Activated T-cell treated with anti-CD3 and anti-CD28 coated beads, Interleukin-2, amount 50 U/mL, for 72 hours (primary cell): ENCODE measurements at places on chromosomes 2 and 18.

- DNase-seq: no peak
These were observed 45.2 kb downstream of the PTGR3 start for GRCh38 chr18:75163736-75164135.

- no peak for DNase-seq
These were observed 48.5 kb downstream of the LPIN2 start for GRCh38 chr18:2964361-2965010.

DNA sequence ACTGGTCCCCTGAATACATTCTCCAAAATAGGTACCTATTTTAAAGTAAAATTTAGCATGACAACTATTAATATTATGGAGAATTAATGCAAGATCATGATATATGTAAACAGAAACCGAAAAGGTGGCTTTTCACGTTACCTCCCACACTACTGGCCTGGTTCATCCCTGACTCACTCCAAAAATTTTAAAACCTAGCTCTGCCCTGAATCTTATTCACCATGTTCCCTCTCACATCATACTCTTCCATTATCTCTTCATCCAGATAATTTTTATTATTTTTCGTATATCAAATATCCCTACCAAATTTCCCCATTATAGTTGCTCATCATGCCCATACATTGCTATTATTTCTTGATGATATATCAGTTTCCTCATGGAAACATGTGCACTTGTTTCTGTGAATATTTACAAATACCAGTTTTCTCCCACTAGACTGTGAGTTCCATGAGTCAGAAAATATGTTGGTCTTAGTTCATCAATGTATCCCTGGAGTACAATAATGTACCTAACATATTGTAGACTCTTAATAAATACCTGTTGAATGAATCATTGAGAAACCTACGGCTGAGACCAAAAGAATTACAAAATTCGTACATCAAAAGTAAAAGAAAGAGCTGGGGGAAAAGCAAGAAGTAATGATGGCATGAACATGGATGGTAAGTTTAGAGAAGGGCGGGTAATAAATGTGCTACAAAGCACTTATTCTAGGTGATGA is 360.1 kb upstream of the CHAC2 start:
- DNase-seq: no peak

DNA sequence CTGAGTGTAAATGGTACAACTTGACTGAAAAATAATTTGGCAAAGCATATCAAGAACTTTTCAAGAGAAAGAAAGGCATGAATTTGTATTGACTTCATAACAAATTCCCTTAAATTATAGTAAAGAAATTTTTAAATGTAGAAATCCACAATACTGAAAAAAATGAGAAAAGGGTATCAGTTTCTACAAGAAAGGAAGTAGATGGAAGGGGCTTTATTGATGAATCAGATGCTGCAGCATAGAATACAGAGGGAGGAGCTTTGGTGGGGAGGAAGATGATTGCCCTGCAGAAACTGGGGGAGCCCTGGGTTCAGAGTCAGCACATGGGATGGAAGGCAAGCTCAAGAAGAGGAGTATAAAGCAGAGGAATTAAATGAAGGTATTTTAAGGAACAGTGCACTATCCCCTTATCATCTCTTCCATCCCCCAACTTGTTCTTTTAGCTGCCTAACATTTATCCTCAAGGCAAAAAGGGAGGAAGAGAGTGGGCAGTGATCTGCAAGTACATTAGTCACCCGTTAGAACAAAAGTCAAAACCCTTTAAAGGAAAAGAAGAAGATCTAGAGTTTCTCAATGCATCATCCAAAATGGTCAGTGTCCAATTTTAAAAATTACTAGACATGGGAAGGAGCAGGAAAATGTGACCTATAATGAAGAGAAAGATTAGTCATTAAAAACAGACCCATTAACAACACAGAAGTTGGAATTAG is 77.7 kb downstream of the KCTD18 start:
- DNase-seq: no peak

- no peak for DNase-seq
These were observed 18.9 kb downstream of the PTPN18 start for GRCh38 chr2:130374587-130375290.

- no peak for DNase-seq
These were observed 4.1 kb downstream of the TCF23 start for GRCh38 chr2:27152796-27153464.

- no peak for DNase-seq
These were observed 60.1 kb upstream of the DLX2 start for GRCh38 chr2:172162739-172163336.

- DNase-seq: no peak
These were observed 1.3 kb downstream of the CCDC68 start for GRCh38 chr18:54957996-54958395.

DNA sequence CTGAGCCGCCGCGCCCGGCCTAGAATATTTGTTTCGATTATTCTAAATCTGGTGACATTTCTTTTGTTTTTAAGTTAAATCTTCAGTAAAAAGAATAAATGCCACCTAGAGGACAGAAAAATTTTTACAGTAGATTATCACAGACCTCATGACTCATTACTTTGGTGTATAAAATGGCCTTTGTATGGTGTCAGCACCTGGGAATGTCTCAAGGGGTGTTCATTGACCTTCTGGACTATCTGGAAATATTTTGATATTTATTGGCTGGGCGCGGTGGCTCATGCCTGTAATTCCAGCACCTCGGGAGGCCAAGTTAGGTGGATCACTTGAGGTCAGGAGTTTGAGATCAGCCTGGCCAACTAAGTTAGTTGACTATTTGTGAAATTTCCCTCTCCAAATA is 30.3 kb upstream of the SLC30A6 start:
- DNase-seq: no peak

DNA sequence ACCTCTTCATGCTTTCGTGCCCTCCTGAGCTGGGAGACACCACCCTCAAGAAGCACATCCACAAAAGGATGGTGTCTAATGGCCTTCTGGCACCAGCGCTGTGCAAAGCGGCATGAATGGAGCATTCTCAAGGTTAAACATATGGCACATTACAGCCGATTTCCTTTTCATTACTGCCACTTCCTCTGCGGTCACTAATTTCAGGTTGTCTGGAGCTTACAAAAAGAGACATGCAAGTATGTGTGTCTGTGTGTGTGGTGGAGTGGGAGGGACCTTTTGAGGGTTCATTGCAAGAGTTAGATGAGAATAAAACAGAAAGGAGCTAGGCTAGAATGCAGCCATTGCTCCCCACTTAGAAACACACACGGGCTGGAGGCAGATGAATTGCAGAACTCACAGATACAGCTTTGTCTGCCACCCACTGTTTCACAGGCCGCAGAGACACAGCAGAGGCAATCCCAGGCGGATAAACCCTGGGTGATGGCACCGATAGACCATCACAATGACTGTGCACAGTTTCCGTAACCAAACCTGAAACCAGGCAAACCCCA is 76.0 kb downstream of the TGIF1 start:
- peak; percentile 54 for DNase-seq

DNA sequence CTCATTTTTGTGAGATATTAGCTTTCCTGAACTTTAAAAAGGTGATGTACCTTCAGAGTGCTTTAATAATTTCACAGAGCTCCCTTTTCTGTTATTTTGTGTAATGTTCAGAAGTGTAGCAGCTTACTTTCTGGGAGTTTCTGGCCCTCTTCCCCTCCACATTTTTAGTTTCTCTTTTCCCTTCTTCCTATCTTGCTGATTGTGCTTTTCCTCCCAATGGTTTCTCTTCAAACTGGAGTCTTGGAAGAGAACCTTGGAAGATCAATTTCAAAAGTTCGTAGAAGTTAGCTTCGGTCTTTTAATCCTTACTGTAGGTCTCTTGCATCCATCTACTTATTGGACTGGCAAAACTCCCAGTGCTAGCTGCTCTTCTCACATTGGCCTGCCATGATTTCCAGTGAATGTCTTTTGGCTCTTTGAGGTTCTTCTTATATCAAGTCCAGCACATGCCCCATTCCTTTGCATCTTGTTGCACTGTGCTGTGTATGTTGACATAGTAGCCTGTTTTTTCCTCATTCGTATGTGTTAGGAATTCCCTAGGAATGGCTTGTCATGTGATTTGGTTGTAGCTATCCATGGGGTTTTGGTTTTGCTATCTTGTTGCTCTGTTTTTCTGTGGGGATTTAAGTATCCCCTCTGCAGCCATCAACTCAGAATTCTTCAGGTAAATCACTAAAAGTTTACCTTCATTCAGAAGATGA is 7.8 kb downstream of the CCNT2 start:
- no peak for DNase-seq

DNA sequence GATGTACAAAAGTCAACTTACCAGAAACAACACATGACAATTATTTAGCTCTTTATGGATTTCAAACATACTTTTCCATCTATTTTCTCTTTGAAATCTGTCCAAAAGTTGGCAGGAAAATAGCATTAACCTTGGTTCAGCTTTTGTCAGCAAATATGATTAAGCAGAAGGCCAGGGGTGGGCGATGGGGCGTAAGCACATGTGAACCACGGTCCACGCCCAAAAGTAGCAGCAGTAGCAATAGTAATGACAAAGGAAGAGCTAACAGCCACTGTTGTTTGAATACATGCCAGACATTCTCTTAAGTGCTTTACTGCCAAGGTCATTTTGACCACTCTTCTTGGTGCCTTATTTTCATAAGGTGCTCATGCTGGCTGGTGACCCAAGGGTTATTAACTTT is 73.5 kb downstream of the ANTXR1 start:
- DNase-seq: no peak

DNA sequence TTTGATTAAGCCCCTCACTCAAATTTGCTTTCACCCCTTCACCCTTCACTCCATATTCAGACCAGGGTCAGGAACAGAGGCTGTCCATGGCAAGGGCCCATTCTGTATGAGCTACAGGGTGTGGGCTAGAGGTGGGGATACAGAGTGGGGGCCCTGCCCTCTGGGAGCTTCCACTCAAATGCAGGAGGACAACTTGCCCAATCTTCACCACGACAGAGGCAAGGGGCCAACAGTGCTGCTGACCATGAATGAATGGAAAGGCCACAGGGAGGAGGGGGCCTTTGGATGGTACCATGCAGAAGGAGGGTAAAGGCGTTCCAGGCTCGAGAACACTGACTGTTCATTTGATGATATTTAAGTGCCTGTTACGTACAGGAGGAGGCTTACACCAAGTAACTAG is 22.8 kb downstream of the ADRA2B start:
- no peak for DNase-seq

DNA sequence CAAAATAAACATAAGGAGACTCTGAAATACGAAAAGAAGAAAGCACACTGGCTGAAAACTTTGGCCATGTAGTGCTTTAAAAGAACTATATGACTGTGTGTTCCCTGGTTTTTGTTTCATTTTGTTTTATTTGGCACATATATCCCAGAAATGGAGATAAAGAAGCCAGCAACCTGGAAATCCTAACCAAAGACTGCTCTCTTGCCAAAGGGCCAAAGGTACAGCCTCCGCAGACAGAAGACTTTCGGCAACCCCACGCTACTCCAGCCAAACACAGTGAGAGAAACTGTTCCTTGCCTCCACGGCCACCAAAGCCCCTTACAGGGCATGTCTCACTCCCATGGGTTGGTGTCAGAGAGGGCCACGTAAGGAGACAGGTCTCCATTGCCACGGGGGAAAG is 381.2 kb upstream of the NETO1 start:
- DNase-seq: no peak

- no peak for DNase-seq
These were observed 135.8 kb downstream of the SETBP1 start for GRCh38 chr18:44816477-44816876.

DNA sequence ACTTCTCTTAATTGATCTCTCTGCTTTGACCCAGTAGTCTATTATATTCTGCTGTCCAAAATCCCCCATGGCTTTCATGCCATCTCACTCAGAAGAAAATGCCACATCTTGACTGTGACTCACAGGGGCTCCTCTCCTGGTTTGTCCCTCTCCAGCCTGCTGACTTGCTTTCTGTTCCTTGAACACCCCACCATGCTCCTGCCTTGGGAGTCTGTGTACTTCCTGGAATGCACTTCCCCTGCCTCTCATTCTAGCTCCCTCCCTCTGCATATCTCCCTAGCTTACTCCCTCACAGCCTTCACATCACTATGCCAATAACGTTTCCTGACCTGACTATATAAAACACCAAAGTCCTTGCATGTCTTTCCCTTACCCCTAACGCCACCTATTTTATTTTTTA is 167.2 kb downstream of the TRIB2 start:
- no peak for DNase-seq

DNA sequence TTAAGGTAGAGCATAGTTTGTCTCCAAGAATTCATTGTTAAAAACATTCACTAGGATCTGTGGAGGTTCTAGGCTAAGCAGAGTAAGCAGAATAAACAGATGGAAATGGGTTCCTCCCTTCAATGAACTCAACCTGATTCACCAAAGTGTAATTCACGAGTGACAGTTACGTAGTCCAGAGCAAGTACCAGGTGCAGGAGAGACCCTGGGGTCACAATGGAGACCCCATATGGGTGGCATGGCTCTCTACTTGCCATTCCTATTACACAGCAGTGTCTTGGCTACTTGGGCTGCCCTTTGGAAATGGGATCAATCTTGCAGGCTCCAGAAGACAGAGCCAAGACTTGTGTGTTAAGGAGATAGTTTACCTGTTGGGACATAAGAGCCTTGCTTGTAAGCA is 7.1 kb downstream of the MYCN start:
- DNase-seq: no peak

DNA sequence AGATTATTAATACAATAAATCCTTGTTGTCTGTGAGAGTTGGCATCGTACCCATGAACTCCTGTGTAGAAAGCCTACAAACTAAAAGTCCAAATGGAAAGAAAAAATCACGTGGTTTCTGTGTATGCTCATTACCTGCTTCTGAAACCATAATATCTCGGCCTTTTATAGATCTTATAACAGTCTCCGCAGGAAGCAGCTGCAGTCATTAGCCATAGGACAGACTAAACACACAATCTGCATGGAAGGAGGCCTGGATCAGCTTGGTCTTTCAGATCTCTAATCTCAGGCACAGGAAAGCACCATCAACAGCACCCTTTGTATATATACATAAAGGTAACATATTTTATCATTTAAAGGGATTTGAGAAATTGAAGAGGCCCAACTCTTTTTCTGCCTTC is 508.9 kb upstream of the TCF4 start:
- DNase-seq: no peak

GRCh38 chr2:19496646-19497045 is 138.2 kb upstream of the OSR1 start:
- no peak for DNase-seq

GRCh38 chr2:1011006-1011405 is 60.4 kb downstream of the SNTG2 start:
- DNase-seq: no peak

DNA sequence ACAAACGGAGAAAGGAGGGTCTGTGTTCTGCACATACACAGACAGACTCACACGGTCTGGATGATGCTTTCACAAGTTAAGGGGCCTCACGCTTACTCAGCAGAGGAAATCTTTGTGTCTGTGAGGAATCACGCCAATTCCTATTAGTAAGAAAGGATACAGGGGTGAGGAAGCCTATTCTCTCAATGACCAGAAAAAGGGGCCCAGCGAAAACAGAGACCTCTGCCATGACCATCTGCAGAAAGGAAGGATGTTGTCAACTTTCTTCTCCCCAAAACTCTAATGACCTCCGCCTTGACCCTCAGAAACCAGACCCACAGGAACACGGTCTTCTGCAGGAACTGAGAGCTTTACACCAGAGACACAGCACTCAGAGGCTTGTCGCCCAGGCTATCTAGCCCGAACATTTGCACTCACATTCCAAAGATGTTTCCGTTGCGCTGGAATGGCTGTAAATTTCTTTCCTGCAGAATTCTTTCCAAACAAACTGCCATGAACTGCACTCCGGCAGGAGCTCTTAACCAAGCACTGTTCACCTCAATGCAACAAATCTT is 186.3 kb downstream of the TCF4 start:
- DNase-seq: no peak

- DNase-seq: peak; percentile 4
These were observed 493 bp upstream of the BBS5 start for GRCh38 chr2:169478745-169479256.

GRCh38 chr18:45557779-45558178 is 57.5 kb upstream of the SLC14A2 start:
- no peak for DNase-seq

GRCh38 chr2:423479-423878 is 135.6 kb upstream of the ALKAL2 start:
- DNase-seq: no peak
